Breast epithelium (tissue), 4 donors: ENCODE measurements at places on chromosomes 12 and 14. TPM values are rescaled to one million over a fixed set of nuclear protein-coding genes. Genes with fewer than 3 reads are reported as not detected.

DNA sequence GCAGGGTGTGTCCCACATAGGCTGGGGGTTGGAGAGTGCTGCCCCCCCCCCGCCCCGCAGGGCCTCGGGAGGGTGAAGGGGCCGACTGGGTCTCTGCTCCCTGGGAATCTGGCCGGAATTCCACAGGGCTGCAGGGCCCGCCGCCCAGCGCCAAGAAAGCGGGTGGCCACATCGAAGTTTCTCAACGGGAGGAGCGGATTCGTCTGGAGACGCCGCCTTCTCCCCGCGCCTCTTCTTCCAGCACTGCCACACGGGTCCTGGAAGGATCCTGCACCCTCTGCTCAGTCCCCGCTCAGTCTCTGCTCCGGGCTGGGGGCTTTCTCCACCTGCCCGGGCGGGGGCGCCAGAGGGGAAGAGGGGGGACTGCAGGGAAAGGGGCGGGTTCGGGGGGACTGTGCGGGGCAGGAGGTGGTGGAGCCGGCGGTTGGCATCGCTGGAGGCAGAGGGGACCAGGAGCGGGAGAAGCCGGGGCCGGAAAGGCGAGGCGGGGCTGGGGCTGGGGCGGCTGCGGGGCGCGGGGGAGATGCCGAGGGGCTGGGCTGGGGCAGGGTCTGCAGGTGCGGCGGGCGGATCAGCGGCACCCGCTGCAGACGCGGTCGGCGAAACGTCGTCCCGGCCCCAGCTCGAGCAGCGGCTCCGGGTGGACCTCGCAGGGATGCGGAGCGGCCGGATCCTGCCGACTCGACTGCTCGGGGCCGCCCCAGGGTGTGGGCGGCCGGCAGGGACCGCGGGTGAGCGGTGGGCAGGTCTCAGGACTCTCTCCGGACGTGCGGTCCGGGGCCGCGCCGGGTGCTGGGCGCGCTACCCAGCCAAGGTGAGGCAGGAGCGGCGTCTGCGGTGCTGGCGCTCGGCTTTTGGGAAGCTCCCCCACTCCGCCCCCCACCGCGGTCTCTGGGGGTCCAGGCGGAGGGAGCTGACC, 811.4 kb upstream of the TMEM132C start:
- DNase-seq = no peak

DNA sequence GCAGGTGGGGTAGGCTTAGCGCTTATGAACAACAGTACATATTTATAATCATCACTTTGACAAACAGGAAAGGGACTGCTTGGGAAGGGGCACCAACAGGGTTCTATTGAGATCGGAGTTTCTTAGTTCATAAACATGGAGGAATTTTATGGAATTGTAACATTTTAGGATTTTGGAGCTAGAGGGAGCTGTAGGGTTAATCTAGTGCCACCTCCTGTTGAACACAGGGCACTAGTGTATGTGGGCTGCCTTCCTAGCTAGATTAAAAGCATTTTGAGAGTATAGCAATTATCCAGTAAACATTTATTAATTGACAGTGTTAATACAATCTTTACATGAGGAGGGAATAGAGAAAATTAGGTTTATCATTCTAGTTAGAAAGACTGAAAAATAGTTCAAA, 23.1 kb upstream of the TBC1D30 start:
- no peak for DNase-seq

- DNase-seq = no peak
Measured at GRCh38 chr14:102239231-102239630, 65.7 kb downstream of the MOK start.

- no peak for DNase-seq
Measured at GRCh38 chr14:53478174-53478573, 325.1 kb upstream of the DDHD1 start.

GRCh38 chr14:90361865-90362557, 30.3 kb upstream of the NRDE2 start:
- DNase-seq = no peak

DNA sequence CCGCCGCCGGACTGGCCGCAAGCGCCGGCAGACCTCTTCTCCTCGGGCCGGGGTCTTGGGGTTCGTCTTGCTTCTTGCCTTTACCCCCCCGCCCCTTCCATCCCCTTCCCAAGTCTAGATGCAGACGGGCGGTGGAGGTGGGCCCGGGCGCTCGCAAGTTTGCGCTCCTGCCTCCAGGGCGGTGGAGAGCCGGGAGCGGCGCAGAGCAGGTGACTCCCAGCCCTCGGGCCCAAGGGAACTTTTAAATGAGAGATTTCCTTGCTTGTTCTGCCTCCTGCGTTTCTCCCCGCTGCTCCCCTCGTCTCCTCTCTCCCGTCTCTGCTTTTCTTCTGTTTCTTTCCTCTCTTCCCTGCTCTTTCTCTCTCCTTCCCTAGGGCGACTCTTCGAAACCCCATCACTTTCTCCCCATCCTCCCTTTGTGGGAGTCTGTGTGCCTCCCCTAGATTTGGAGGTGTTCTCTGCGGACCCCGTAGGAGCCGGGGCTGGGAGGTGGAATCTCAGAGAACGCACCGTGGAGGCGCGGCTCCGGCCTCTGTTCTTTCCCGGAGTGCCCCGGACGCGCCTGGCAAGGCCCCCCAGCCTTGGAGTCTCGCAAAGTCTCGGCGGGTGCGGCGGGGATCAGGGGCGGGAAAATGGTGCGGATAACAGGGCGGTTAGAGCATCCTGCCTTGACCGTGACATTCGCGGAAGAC, 114.7 kb upstream of the MYL2 start:
- no peak for DNase-seq

CLEC14A gene
- 24.8 TPM for total RNA-seq

GRCh38 chr12:110266980-110267620, 13.9 kb upstream of the ATP2A2 start:
- no peak for DNase-seq

- no peak for DNase-seq
Measured at GRCh38 chr12:92654929-92655328, 47.9 kb upstream of the PLEKHG7 start.

CD27 gene
- 2.6 TPM for total RNA-seq

- DNase-seq = no peak
Measured at GRCh38 chr12:91143206-91143605, 31.9 kb upstream of the LUM start.

- no peak for DNase-seq
Measured at GRCh38 chr12:9109213-9109522, 6.6 kb downstream of the A2M start.

- no peak for DNase-seq
Measured at GRCh38 chr12:57954768-57955167, 13.4 kb downstream of the ATP23 start.

DNA sequence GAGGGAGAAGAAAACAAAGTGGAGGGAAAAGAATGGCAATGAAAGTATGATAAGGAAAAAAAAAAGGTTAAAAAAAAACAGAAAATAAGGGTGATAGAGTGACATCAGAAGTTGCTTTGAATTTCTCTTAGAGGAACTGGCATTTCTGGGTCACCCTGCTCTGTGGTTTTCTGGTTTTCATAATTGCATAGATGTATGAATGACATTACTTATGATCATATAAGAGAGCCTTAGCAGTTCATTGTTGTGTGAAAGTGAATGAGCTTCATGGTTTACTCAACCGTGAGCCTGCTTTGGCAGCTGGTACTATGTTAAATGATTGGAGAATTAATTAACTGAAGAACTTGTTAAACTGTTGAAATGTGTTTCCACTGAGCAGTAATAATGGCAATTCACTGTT, 336.4 kb upstream of the FBXO33 start:
- no peak for DNase-seq

DNA sequence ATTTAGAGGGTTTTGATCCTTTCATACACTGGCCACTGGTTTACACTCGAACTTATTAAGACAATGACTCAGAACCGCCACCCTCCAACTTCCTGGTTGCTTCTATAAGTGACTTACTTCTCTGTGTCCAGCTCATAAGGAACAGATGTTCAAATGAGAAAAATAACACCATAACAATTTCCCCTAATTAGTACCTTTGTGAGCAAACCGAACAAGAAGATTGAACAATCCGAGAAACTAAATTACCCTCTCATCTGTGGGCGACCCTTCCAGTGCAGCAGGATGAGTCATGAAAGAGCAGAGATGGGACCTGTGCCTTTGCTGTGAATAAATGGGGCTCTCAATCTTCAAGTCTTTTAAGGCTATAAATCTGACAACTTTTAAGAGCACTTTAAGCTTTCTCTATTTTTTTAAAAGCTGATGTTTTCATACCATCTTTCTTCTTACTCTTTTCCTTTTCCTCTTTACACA, 146.8 kb upstream of the RASSF8 start:
- DNase-seq = no peak

- no peak for DNase-seq
Measured at GRCh38 chr12:79141776-79142175, 277.2 kb downstream of the SYT1 start.

VRTN gene
- not detected for total RNA-seq

DNA sequence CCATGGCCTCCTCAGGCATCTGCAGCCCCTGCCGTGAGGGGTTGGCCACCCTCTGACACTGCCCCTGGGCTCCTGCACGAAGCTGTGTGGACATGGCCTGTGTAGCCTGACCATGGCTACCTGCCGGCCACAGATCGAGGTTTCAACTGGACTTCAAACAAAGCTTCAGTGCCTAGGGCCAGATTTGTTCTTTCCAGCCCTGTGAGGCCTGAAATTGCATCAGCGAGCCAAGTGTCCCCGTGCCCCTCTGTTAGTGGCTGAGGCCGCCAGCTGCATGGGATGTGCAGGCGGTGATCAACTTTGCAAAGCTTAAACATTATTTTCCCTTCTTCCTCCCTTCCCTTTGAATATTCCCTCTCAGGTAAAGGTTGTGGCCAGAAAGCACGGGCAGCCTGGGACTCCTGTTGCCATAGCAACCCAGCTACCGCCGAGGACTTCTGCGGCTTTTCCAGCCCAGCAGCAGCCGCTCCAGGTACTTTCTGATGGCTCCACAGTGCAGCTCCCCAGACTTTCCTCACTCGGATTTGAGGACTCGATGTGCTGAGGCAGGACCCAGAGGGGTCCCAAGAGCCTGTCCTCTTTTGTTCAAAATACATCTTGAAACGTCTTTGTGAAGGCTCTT, 35.8 kb downstream of the DDX51 start:
- peak; percentile 25 for DNase-seq

GRCh38 chr14:81400202-81400678, at the start of gene STON2:
Gene STON2 (minus strand): TSS chr14:81400324. CDS start chr14:81398382, 1,942 bp downstream.
- no peak for DNase-seq
